Osteoblast (primary cell): ENCODE measurements at places on chromosomes 3 and 15. TPM values are rescaled to one million over a fixed set of nuclear protein-coding genes. Genes with fewer than 3 reads are reported as not detected.

TMEM87A gene
- total RNA-seq = 85.8 and 88.4 TPM in 2 replicates

ITIH4 gene
- total RNA-seq = 2.5 and 3.5 TPM in 2 replicates

RHCG gene
- not detected in 2 replicates for total RNA-seq

IL20RB gene
- 1.2 and 1.8 TPM in 2 replicates for total RNA-seq

C3orf70 gene
- total RNA-seq = 1.4 and 1.5 TPM in 2 replicates

SLC12A1 gene
- total RNA-seq = not detected in 2 replicates

FBXO40 gene
- not detected in 2 replicates for total RNA-seq

HESX1 gene
- total RNA-seq = 0.29 and 0.72 TPM in 2 replicates

ASB14 gene
- total RNA-seq = not detected in 2 replicates

CKMT1B gene
- not detected in 2 replicates for total RNA-seq

GPR15 gene
- not detected in 2 replicates for total RNA-seq

GRIP2 gene
- total RNA-seq = under 0.01 and 1.4 TPM in 2 replicates

SPINK8 gene
- not detected in 2 replicates for total RNA-seq

TRIM71 gene
- total RNA-seq = not detected in 2 replicates

SLC51B gene
- not detected in 2 replicates for total RNA-seq

SLC28A1 gene
- total RNA-seq = not detected in 2 replicates

OR5K2 gene
- not detected in 2 replicates for total RNA-seq

MRAS gene
- total RNA-seq = 80.7 and 81.6 TPM in 2 replicates

TRPC1 gene
- 19.9 and 32.1 TPM in 2 replicates for total RNA-seq

KLHL18 gene
- 17.1 and 21.4 TPM in 2 replicates for total RNA-seq

ATG3 gene
- total RNA-seq = 67.2 and 68.4 TPM in 2 replicates

XCR1 gene
- not detected in 2 replicates for total RNA-seq

DLEC1 gene
- under 0.01 and 0.29 TPM in 2 replicates for total RNA-seq

NAALADL2 gene
- total RNA-seq = 22.1 and 23.5 TPM in 2 replicates

CDC25A gene
- total RNA-seq = 0.88 and 1.1 TPM in 2 replicates

RASGRF1 gene
- under 0.01 TPM in 1 of 2 replicates, not detected in the other for total RNA-seq

ADAMTS17 gene
- total RNA-seq = under 0.01 and 0.29 TPM in 2 replicates

GRK7 gene
- not detected in 2 replicates for total RNA-seq

TNIK gene
- 7.6 and 8.8 TPM in 2 replicates for total RNA-seq

ZNF385D gene
- total RNA-seq = 2.5 and 2.9 TPM in 2 replicates

SLC2A2 gene
- not detected in 2 replicates for total RNA-seq

AP2M1 gene
- total RNA-seq = 375 and 427 TPM in 2 replicates

SLC6A1 gene
- not detected in 2 replicates for total RNA-seq

PYGO1 gene
- total RNA-seq = 15.6 and 18.0 TPM in 2 replicates

ASTE1 gene
- 9.8 and 12.1 TPM in 2 replicates for total RNA-seq

TIMP4 gene
- total RNA-seq = 2.4 and 3.3 TPM in 2 replicates

ADAMTS7 gene
- total RNA-seq = 32.4 and 34.0 TPM in 2 replicates

LRRIQ4 gene
- under 0.01 and 0.29 TPM in 2 replicates for total RNA-seq

ARNT2 gene
- 26.2 and 30.0 TPM in 2 replicates for total RNA-seq

POPDC2 gene
- 1.1 and 1.8 TPM in 2 replicates for total RNA-seq

KCNH8 gene
- total RNA-seq = not detected in 2 replicates

TMC3 gene
- total RNA-seq = not detected in 2 replicates

CKMT1A gene
- not detected in 2 replicates for total RNA-seq

BBS4 gene
- total RNA-seq = 35.7 and 38.0 TPM in 2 replicates

P2RY13 gene
- total RNA-seq = not detected in 2 replicates

LINS1 gene
- 14.8 and 16.8 TPM in 2 replicates for total RNA-seq

XXYLT1 gene
- 28.2 and 28.9 TPM in 2 replicates for total RNA-seq

CPNE9 gene
- total RNA-seq = not detected in 2 replicates

STXBP5L gene
- not detected in 2 replicates for total RNA-seq

TUBGCP5 gene
- 27.4 and 32.6 TPM in 2 replicates for total RNA-seq

HHATL gene
- total RNA-seq = not detected in 2 replicates

TTC21A gene
- 6.9 and 8.5 TPM in 2 replicates for total RNA-seq

ANKDD1A gene
- total RNA-seq = 3.8 and 6.2 TPM in 2 replicates

MESP2 gene
- total RNA-seq = 0.72 and 1.5 TPM in 2 replicates

ARGFX gene
- total RNA-seq = not detected in 2 replicates

GPR62 gene
- under 0.01 TPM in 1 of 2 replicates, not detected in the other for total RNA-seq

GP9 gene
- total RNA-seq = not detected in 2 replicates
